ENCODE measurements at places on chromosomes 7 and 10.

DNA sequence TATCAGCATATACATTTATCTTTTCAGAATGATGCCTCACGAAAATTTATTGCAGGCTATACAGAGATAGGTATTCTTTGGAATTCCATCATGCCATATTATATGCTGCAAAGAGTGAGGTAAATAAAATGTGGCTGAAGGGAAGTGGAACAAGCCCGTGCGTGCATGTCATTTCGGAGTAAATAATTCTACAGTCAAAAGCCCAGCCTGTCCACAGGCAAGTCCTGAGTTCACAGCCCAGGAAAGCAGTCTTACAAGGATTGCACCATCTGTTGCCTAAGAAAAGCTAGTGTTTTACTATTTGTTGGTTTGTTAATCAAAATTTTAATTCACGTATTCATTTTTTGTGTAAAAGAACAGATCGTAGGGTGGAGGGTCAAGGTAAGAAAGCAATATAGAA is 292.4 kb upstream of the AKR1E2 start:
- no peak for DNase-seq

- no peak for DNase-seq
Measured at GRCh38 chr10:73855413-73855812, 18.9 kb downstream of the CAMK2G start.

DNA sequence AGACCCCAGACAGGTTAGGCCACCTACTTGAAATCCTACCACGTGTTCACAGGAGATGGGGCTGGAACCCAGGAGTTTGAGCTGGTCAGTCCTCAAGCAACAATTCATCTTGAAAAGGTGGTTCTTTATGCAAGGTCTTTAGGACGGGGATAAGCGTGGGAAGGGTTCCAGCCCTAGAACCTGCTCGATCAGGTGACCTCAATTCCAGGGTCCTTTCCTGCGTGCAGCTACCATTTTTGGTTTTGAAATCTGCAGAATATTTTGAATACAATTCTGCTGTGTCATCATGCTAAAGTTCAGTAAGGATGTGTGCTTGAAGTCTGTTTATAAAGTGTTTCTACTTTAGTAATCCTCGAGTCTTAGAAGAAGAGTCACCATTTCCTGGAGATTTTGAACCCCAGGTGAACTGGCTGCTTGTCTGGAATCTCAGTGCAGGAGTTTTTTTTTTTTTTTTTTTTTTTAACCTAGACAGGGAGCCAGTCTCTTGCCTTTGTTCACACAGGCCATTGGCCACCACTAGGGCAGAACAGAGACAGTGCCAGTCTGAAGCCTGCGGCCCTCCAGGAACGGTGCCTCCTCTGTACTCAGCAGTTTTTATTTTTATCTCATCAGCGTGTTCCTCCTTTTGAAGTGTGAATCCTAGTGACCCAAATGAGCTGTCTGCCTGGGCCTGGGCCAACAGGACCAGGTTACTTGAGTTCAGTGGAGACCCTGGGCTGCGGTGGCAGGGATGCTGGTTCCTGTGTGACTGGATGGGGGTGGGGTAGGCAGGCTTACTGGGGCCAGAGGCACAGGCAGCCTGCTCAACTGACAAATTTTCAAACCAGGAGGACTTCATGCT is 54.6 kb downstream of the EEPD1 start:
- DNase-seq = no peak

DNA sequence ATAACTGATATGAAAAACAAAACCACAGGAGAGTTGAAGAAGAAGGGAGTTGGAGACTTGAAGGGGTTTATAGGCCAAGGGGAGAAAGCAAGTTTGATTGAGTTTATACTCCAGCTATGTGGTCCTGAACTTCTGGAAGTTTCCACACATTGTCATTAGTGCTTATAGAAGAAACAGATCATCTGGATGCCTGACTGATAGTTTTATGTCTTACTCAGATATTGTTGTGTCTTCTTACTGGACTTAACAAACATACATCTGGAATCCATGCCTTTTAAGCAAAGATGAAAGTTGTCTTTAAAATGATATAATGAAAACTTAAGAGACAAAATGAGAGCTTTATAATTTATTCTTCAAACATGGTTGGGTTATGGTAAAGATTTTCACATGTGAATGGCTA is 101.3 kb upstream of the FZD8 start:
- DNase-seq = no peak

Data from HuH-7 (cell line).